ENCODE measurements at places on chromosomes 1 and 21.
A peak's percentile ranks its signal among the peaks of the same experiment; 100 is the strongest.

DNA sequence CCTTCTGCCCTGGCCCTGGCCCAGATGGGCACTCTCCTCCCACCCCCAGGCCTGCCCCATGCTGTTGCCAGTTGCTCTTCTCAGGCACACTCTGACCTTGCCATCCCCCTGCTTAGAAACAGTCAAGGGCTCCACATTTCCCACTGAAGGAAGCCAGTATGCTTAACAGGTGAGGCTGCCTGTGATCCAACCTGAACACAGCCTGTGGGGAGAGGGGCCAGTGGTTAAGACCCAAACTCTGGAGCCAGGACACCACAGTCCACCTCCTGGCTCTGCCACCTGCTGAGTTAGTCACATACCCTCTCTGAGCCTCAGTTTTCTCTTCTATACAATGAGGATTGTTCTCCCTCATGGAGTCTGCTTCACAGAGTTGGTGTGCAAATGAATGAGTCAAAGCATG is 526.9 kb downstream of the MATN1 start:
- DNase-seq: no peak

DNA sequence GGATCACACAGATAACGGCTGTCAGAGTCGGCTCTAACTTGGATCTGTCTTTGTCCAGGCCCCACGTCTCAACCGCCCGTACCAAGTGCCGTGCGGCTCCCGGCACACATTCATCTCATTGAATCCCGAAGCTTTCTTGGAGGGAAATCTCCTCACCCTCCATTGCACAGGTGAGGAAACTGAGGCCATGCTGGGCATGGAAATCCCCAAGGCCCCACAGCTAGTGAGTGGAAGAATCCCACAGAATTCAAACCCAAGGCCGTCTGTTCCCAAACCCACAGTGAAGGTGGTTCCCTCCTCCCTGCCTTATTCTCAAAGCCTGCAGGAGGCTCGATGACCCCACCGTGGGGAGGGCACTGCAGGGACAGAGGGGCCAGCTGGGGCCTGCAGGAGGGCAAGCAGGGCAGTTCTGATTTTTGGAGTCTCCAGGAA is 437.9 kb downstream of the MATN1 start:
- no peak for DNase-seq

DNA sequence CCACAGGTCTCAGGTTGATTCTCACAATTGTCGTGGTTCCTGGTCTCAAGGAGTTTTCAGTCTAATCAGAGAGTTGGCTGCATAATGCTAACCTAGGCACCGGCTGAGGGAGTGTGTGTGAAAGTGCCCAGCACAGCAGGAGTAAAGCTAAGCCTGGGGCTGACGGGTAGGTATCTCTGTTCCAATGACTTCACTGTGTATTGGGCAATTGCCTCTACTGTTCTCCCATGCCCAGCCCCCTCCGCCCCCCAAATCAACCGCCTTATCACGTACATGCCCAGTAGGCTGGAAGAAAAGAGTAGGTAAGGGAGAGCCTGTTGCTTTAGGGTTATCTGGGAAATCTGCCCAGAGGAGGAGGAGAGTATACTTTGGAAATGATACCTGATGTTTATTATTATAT is 54.7 kb downstream of the MRPS6 start:
- DNase-seq: no peak

DNA sequence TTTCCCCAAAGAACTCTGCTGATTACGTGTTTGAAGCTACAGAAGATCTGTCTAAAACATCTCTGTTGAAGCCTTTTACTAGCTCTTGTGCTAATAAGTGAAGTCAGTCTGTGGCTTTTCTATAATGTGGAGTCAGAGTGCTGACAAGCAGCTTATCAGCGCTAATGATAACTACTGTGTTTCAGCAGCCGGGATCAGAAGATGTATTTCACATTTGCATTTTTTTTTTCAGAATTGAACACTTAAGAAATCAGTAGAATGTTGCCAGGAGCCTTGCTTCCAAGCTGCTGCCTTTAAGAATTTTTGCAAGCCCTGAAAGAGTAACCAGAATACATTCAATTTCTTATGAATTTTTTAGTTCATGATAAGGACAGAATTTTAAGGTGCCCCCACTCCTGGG is 519.4 kb upstream of the NR5A2 start:
- DNase-seq: no peak

DNA sequence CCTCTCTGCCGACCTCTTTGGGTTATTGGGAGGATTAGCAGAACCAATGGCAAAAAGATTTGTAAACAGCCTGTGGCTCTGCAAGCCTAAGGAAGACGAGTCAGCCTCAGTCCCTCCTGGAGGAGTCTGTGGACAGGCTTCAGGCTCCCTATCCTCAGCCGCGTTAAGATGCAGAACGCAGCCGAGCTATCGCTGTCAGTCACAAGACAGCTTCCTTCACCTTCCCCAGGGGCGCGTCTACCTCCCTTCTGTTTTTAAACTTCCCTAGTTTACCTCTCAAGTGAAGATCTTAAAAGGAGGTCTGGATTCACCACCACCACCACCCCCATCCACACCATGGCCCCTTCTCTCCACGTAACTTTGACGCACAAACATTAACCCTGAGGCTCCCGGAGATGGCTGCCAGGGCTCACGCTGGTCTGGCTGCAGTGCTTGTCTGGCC is 738 bp downstream of the CAMK1G start:
- DNase-seq: no peak

- DNase-seq: no peak
Measured at GRCh38 chr1:229373395-229373794, 30.5 kb upstream of the CCSAP start.

GRCh38 chr21:15423676-15424445 is 305.9 kb upstream of the USP25 start:
- peak; percentile 45 for DNase-seq

Measured in iPS DF 19.7 (cell line).